Breast epithelium (tissue), 4 donors: ENCODE measurements at places on chromosomes 4 and X.
A peak's percentile ranks its signal among the peaks of the same experiment; 100 is the strongest.

GRCh38 chr4:89492581-89493071, 185.0 kb upstream of the GPRIN3 start:
- no peak for DNase-seq

GRCh38 chr4:15001869-15002658, at the start of gene CPEB2:
TSS of gene CPEB2 (plus strand) at chr4:15002481. CDS start at chr4:15002674, 193 bp downstream.
- peak; percentile 92 for DNase-seq

DNA sequence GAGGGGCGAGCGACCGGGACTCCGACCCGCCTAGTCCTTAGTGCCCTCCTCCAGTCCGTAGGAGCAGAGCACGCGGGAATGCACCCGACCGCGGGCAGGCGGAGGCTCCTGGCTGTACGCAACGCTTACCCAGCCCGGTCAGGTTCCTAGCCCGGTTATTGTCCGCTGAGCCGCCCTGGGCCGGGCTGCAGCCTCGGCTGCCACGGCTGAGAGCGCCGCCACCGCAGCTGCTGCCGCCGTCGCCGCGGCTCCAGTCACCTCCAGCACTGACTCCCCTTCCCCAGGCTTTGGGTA, at the start of gene AMER1:
AMER1 (minus strand) TSS at position 268 of the 294 bp plus-strand sequence. CDS start 12,422 bp downstream, outside the sequence.
- DNase-seq, result no peak

DNA sequence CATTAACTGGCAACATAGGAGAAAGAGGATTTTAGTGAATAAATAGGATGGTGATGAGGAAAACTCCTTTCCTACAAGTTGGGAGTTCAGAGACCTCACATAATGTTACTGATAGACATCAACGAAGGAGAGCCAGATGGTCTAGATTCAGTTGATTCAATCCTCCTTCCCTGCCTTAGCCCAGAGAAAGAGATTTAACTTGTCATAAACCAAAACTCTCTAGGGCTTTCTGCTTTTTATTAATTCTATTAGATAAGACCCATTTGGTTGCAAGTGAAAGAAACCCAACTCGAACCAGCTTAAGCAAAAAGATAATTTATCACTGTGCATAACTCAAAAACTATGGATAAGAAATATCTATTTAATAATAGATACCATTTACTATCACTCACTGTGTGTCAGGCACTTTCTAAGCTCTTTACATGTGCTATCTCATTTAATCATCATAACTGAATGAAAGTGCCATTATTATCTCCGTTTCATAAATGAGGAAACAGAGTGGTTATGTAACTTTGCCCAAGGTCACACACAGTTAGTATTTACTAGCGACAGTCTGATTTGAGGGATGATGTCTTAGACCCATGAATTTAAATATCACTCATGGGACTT, 4.3 kb upstream of the UNC5C start:
- DNase-seq, result no peak

GRCh38 chrX:69179380-69179911, 14.2 kb upstream of the PJA1 start:
- no peak for DNase-seq

- no peak for DNase-seq
Observed at GRCh38 chr4:109803924-109804571, 2.2 kb upstream of the CFI start.

- no peak for DNase-seq
Observed at GRCh38 chr4:18840481-18840880, 818.9 kb upstream of the LCORL start.

DNA sequence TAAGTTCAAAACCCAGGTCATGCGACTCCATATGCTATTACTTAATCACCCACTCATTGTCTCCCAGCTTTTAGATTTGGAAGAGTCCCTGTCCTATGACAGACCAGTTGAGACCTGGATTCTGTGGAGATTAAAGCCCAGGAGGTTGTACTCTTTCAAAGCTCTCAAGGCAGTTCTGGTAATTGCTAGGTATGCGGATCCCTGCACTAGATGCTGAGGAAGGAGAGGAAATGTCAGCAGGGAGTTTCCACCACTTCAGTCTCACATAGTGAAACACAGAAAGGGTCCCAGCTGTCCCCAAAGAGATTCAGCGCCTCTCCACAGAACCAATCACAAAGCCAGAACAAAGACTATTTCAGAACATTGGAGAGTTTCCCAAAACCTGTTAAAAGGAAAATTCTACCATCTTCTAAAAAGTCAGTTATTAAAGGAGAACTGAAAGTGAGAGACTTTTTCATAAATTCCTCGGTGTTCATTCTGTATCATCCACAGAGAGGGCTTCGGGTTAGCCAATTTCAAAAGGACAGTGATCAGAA, 53.4 kb downstream of the IRF2 start:
- no peak for DNase-seq

DNA sequence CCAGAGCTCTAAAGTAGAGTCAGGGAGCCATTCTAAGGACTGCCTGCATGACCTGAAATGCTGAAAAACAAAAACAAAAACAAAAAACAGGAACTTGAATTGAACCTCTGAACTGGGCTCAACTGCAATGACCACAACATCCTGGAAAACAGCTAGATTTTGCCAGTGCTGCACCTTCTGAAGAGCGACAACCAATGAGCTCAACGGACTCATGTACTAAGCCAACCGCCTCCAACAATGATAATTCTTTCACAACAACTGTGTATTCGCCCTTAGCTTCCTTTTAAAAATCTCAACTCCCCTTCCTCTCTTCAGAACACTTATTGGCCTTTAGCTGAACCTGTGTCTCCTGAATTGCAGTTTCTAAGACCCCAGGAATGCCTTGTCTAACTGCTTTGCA, 69.8 kb downstream of the HAUS3 start:
- DNase-seq, result no peak

DNA sequence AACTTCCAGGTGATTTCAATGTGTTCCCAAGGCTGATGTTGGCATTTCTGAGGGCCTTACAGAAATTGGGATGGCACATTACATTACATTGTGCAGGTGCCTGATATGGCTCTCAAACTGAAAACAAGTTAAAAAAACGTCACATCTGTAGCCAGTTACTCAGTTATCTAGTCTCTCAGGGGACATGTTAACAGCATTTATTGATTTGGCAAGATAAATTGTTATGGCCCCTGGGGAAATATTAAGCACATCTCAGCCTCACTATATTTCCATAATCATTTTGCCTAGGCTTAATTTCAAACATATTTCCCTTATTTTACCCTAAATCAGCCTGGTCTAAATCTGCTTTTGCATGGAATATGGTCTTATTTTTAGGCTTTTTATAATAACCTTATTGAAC, 290.0 kb downstream of the IL15 start:
- DNase-seq, result no peak

GRCh38 chr4:68871809-68872642, 56.2 kb downstream of the UGT2B10 start:
- DNase-seq, result no peak

DNA sequence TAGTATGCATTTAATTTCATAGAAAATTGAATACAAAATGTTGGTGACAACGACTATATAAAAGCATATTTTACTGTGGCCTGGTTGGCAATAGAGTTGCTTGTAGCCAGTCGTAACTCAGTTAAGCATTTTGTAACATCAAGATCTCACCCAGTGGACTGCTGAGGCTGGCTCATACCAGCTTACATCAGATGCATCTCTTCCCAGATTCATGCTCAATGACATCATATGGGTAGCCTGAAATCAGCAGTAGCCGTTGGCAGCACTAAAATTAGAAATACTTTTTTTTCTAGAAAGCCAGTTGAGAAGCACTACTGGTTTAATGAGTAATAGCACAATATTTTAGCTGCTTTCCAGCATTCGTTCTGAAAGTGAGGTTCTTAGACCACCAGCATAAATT, 341.2 kb downstream of the TECRL start:
- DNase-seq, result no peak

GRCh38 chrX:107107459-107107858, 11.2 kb downstream of the RBM41 start:
- no peak for DNase-seq

GRCh38 chr4:64399313-64400109, 9.7 kb downstream of the TECRL start:
- no peak for DNase-seq

GRCh38 chr4:25938787-25939186, 24.8 kb downstream of the SMIM20 start:
- DNase-seq, result no peak

GRCh38 chrX:18465051-18465450, 39.6 kb downstream of the CDKL5 start:
- DNase-seq, result no peak

DNA sequence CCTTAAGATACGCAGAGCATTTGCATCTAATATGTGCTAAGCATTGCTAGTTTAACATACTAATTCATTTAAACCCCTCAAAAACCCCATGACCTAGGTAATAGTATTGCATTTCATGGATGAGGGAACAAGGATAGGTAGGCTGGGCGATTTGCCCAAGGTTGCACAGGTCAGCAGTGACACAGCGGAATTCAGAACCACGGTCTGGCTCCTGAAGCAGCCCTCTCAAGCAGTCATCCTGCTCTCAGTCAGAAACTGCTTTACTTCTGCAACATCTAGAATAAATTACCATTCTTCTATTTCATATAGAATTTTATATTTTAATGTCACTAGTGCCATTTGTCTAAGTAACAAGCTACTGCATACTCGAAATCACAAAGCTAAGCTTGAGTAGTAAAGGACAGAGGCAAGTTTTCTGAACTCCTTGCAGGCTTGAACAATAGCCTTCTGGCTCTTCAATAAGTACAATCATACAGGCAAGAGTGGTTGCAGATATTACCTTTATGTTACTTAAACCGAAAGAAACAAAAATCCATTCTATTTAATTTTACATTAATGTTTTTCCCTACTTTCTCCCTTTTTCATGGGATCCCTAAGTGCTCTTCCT, 555 bp upstream of the SPP1 start:
- DNase-seq, result no peak

GRCh38 chr4:176036585-176037205, 28.9 kb upstream of the WDR17 start:
- DNase-seq, result no peak
